GM12891 (cell line): ENCODE measurements at places on chromosomes 5 and 9.

GRCh38 chr5:132947671-132948070 is 15.8 kb downstream of the AFF4 start:
- no peak for DNase-seq

DNA sequence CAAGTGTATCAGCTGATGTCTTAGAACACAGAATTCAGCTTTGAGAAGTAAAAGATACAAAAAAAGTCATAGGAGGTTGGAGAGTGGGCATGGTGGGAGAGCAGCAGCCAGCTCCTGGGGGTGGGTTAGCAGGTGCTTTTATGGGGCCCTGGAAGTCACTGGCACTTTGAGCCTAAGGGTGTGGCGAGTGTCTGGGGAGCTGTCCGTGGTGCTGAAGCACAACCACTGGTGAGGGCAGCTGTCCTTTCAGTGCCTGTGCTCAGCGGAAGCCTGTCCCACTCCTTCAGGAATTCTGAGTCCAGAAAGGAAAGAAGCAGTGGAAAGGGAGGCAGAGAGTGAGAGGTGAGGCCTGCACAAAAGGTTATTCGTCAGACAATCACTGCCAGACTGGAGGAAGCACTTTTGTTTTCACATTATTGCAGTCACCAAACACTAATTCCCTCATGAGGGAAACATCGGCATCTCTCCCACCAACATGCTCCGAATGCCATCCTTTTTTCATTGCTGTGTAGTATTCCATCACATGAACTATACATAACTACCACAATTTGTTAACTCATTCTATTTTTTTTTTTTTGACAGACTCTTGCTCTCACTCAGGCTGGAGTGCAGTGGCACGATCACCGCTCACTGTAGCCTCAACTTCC is 59.4 kb upstream of the RAPGEF1 start:
- DNase-seq: peak; percentile 52

- DNase-seq: no peak
Observed at GRCh38 chr9:83182071-83182470, 119.1 kb upstream of the RASEF start.

DNA sequence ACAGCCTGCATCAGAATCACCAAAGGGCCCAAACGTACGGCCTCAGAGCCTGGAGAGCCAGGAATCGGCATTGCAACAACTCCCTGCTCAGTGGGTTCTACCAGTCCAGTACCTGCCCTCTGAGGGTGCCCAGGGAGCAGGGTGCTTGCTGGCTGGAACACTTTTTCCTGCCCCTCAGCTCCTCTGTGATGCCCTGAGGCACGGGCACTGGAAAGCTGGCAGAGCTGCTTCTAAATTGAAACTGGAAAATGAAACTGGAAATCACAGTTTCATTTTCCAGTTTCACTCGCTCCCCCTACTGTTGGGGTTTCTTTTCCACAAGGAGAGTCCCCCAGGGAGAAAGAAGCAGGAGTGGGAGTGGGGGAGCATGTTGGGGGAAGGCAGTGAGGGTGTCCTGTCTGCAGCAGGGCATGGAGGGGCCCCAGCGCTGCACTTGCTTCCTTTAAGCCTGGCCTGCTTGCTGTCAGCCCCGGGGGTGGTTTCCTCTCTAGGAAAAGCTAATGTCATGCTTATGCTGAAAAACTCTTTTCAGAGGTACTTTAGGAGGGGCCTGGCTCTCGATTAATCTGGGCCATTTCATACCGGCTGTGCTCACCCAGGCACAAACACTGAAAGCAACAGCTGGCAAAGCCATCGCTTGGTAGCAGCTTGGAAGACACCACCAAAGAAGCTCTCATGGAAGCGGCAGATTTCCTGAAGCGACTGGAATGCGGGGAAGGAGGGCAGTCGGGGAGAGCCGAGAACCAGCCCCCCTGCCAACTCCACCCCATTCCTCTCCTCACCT is 26.2 kb downstream of the IRF1 start:
- no peak for DNase-seq

DNA sequence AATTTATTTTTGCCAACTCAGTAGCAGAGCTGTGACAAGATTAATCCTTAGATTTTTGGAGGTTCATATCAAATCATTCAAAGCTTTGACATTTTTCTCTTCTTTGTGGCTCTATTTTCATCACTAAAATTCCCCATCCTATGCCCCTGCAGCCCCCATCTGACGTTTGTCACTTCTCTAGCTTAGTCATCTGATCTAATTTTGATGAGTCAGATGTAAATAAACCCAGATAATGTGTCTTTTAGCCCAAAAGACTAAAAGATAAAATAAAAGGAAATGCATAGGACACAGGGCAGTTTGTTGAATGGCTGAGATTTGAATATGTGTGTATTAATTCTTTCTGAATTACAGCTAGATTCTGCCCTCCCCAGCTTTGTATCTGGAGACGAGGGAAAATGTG is 897 bp upstream of the HSPB3 start:
- no peak for DNase-seq

- DNase-seq: no peak
Observed at GRCh38 chr9:37030611-37030939, 3.5 kb downstream of the PAX5 start.

- no peak for DNase-seq
Observed at GRCh38 chr9:32906213-32906612, 95.2 kb downstream of the APTX start.

DNA sequence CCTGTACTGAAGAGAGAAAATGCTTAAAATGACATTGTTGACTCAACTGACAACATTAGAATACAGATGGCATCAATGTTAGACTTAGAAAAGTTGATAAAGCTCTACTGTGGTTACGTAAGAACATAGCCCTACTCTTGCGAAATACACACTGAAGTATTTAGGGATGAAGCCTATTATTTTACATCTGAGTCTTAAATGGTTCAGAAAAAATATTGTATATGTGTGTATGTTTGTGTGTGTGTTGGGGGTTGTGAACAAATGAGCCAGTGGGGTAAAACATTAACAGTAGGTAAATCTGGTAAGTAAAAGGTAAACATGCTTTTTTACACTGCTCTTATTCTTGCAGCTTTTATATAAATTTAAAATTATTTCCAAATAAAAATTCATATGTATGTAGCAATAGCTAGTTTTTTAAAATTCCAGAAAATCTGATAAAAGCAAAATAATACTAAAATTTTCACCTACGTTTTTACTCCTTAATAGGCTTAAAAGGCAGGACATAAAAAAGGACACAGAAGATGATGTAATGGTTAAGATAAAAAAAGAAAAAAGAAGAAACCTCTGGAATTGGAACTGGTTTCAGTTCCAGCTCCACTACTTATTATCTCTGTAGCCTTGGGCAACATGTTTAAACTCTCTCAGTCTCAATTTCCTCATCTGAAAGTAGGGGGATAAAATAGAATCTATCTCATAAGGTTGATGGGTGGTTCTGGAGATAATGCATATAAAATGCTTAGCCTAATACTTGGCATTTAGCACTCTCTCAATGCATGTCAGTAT is 44.3 kb downstream of the GARNL3 start:
- DNase-seq: no peak

DNA sequence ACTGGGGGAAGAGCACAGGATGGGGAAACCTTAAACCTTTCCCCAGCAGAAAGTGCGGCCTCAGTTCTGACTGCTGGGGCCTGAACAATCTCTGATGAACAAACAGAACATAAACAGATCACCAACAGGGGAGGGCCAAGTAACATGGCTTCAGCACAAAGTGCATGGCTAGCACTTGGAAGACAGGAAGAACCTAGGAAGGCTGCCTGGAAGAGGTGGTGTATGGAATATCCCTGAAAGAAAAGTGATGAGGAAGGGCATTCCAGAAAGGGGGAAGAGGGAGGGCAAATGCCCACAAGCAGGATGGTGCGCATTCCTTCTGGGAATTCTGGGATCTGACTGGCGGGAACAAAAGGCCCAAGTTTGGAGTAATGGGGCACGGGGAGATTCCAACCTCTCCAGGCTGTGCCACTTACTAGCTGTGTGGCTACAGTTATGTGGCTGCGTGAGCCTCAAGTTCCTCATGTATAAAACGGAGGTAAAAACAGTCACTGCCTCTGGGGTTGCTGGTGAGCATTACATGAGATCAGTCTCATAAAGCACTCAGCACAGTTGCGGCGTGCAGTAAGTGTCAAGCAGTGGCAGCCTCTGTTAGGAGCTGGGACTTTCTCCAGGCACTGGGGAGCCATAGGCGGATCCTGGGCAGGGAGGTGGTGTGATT is 1.6 kb downstream of the PDGFRB start:
- DNase-seq: no peak

GRCh38 chr5:122291000-122291901 is 20.8 kb upstream of the SNCAIP start:
- DNase-seq: no peak

DNA sequence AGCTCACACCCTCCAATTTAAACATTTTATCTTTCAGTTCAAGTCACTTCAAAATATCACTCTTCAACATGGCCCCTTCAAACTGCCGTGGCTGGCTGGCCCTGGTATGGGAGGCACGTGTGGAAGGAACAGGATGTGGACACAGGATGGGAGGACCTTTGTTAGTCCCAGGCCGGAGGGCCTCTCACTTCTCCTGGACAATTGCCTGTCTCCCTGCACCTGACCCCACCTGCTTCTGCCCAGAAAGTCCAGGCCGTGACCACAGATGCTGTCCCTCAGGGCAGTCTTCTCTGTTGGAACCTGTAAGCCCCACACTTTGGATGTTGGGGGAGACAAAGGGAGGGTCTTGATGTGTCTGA is 19.4 kb downstream of the AMBP start:
- DNase-seq: no peak

DNA sequence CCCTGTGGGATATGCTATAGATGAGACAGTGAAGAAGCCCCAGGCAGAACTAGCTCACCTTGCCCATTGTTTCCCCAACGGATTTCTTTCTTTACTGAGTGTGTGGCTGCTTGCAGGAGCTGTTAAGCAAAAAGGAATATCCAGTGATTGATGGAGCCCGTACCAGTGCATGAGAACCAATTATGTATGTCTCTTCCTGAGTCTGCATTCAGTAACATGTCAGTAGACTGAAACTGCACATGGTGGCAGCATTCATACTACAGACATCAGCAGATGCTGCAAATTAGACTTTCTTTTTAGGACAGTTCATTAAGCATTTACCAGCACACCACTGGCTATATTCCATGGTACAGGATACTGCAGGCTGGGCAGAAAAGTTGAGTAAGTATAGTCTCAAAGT is 90.3 kb upstream of the PLCXD3 start:
- DNase-seq: no peak

DNA sequence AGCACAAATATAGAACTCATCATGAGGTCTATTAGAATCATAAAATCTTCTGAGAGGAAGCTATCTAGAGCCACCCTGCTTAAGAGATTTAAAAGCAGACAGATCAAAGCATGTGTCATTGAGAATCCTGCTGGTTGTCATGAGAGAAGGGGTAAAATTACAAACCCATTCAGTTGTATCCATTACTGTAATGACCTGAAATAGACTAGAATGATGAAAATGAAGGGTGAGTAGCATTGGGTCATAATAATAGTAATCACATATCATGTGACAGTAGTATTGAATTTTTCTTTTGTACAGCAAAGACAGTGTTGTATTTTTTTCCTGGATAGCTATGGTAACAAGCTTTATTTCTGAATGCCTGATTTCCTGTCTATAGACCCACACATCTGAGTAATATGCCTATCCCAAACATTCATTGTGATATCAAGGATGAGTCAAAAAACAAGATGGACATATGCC is 149.0 kb downstream of the PDE4D start:
- no peak for DNase-seq

- no peak for DNase-seq
Observed at GRCh38 chr9:129109952-129110739, 447 bp downstream of the CRAT start.

GRCh38 chr5:89407054-89407453 is 524.1 kb upstream of the MEF2C start:
- DNase-seq: no peak

GRCh38 chr5:4837489-4838058 is 302.6 kb upstream of the ADAMTS16 start:
- no peak for DNase-seq

- DNase-seq: no peak
Observed at GRCh38 chr5:159094745-159095144, 5.0 kb downstream of the EBF1 start.

DNA sequence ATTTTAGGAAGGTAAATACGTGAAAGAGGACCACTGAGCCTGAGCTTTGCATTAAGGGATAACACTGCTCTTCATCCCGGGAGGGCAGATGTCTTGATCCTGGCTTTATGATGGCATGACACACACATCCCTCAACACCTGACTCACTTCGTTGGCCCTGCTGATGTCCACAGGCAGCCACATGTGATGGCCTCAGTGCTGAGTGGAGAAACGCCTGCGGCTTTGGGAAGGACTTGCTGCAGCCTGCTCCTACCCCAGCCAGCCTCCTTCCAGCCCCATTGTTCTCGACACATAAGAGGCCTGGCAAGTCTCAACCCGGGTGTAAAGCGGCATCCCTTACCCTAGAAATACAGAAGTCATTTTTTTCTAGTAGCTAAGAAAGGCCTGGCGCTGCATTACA is 169.0 kb downstream of the SYK start:
- DNase-seq: no peak
